ENCODE measurements at places on chromosomes 7 and 10.

DNA sequence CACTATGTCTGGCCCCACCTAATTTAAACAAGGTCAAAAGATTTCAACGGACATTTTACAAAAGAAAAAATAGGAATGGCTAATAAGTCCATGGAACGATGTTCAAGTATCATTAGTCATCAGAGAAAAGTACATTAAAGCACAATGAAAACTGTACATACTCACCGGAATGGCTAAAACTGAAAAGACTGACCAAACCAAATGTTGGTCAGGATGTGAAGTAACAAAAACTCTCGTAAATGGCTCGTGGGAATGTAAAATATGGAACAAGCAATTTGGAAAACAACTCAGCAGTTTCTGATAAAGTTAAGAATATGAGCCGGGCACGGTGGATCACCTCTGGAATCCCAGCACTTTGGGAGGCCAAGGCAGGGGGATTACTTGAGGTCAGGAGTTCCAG lies 65.7 kb upstream of the PARD3 start:
- DNase-seq: no peak

DNA sequence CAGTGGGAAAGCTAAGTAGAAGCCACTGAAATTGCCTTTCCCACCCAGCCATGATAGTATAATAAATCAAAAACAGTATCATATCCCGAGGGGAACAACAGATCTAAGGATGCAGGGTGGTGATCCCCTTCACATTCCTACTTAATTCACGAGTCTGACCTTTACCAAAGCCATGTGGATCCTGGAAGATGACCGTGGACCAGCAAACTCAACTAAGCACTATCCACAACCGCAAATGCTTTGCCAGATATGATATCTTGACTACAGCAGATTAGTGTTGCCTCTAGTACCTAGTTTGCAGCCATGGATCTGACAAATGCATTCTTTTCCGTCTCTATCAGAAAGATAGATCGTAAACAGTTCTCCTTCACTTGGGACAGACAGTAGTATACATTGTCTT lies 67.3 kb upstream of the IL6 start:
- no peak for DNase-seq

DNA sequence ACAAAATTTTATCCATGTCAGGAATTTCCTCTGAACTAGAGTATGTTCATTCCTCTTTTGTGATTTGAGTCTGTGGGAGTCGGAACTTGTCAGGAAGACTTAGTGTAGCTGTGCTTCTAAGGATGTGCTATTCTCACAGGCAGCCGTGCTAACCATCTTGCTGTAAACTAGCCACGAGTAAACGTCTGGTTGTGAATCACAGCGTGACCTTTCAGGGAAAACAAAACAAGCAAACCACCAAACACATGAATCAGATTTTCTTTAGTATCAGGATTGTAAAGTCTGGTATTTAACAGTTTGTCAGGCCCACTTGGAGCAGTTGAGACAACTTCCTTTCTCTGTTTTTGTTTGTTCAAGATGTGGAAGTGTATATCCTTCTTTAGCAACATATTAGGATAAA lies 32.0 kb downstream of the AUTS2 start:
- no peak for DNase-seq

GRCh38 chr7:122886357-122887081 lies at the start of gene CADPS2:
CADPS2 (minus strand) TSS chr7:122886460; CDS start chr7:122886337, 123 bp downstream.
- peak; percentile 94 for DNase-seq

DNA sequence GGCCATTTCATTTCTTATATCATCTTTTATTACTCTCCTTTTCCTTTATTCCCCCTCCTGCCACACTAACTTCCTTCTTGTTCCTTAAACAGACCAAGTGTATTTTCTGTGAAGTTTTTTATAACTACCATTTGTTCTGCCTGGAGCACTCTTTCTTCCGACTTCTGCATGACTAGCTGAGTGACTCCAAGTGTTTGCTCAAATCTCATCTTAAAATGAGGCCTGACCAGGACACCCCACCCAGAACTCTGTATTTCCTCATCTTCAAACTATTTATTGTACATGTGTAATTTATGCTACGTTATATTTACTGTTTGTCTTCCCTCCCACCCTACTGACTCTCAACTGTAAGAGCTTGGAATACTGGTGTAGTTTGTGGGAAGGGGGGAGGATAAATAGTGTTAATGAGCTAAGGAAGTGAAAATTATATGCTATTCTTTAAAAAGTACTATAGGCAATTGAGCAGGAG lies 3.2 kb downstream of the MINDY3 start:
- DNase-seq: no peak

DNA sequence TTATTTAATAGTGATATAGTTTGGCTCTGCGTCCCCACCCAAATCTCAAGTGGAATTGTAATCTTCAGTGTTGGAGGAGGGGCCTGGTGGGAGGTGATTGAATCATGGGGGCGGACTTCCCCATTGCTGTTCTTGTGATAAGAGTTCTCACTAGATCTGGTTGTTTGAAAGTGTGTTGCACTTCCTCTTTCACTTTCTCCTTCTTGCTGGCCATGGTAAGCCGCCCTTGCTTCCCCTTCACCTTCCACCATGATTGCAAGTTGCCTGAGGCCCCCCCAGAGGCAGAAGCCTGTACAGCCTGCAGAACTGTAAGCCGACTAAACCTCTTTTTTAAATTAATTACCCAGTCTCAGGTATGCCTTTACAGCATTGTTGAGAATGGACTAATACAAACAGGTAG lies 101.4 kb downstream of the MTPAP start:
- DNase-seq: no peak

GRCh38 chr10:6396226-6396625 lies 183.8 kb downstream of the PRKCQ start:
- no peak for DNase-seq

GRCh38 chr10:111130471-111130870 lies 53.6 kb downstream of the ADRA2A start:
- DNase-seq: no peak

- DNase-seq: no peak
These were observed 40.2 kb downstream of the COL26A1 start for GRCh38 chr7:101402835-101403234.

DNA sequence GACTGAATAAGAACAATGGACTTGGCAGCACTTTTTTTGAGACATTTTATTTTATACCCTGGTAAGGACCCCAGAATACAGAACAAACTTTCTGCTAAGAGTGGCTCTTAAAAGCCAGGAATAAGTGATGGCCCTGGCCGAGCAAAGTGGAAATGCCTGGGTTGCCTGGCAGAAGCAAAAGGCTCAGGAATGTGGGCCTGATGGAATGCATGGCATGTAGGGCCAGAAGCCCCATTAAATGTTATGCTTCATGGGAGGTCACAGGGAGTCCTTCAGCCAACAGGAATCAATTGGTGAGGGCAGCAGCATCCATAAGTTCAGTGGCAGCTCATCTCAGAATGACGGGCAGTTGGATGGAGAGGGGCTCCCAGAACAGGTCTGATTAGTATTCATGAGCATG lies 301.5 kb upstream of the CACNA2D1 start:
- no peak for DNase-seq

GRCh38 chr7:105639667-105640493 lies 58.6 kb upstream of the EFCAB10 start:
- no peak for DNase-seq

GRCh38 chr10:92492748-92493240 lies 81.1 kb downstream of the IDE start:
- no peak for DNase-seq

- DNase-seq: no peak
These were observed 172.2 kb upstream of the FERD3L start for GRCh38 chr7:19317461-19317860.

GRCh38 chr10:5481121-5481520 lies 18.2 kb downstream of the CALML5 start:
- DNase-seq: no peak

DNA sequence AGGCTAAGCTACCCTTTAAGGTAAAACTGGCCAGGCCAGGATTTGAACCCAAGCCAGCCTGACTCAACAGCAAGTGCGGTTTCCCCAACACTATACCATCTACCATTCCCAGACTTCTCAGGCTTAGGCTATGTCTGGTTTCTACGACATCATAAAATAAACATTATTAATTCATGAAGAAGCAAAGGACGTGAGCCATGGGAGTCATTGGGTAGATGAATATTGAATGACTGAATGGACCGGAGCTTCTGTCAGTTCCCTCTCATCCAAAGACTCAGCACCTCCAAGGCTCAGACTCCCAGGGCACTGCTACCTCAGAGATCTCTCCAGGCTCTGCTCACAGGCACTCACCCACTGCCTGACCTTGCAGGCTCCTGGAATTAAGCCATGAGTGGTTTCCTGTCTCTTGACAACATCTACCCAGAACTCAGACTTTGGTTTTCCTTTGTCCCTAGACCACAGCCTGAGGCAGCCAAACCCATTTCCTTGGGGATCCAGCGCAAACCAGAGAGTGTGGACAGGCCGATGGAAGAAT lies 64.6 kb upstream of the STEAP1B start:
- DNase-seq: peak; percentile 74

DNA sequence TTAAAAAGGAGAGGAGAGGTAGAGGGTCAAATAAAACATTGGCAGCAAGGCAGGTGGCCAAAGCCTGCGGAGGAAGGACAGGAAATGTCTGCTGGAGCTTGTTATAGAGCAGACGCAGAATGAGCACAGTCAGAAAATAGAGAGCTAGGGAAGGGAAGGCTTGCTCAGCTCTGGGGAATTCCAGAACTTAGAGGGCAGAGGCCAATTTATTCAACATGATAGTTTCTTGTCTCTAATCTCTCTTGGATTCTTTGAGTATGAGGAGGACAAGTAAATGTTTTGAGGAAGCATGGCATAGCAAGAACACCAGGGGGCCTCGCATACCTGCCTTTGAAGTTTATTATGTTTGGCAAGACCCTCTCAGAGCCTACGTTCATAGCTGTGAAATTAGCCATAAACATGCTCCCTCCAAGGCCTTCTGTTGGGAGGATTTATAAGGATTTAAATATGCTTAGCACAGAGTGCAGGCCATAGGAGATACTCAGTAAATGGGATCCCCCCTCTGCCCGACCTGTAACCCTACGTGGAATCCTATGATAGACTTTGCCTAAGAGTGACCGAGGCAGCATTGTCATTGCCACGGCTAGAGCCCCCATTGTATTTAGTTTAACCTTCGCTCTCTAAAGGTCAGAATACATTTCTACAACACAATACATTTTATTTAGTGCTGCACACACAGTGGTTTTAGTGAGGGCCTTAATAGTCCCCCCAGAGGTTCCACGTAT lies 293.9 kb downstream of the CCDC3 start:
- peak; percentile 59 for DNase-seq

DNA sequence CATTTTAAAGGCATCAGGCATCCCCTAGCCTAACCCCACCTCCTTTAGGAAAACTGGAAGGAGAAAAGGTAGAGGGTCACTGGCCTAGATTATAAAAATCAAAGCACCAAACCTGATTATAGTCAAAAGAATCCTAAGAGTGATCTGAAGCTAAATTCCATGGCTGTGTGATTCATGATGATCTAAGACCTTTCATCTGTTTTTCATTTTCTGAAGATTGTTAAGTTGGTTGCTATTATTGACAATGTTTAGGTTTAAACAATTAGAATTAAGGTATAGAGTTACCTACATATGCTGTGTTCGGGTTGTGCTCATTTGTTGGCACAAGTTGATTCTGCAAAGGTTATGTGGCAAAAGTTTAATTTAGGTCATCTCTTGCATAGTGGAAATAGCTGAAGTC lies 148.7 kb downstream of the BICC1 start:
- no peak for DNase-seq

DNA sequence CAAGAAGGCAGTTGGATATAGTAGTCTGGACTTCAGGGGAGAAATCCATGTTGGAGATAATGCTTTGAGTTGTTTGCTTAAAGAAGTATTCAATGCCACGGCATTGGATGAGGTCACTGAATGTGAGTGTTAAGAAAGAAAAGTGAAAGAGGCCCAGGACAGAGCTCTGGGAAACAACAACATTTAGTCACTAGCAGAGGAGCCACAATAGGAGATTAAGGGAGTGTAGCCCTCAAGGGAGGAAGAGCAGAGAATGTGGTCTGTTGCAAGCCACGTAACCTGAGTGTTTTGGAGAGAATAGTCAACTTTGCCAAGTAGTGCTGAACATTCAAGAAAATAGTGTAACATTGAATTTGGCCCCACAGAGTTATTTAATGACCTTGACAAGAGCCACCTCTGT lies 114.7 kb downstream of the MYO3A start:
- DNase-seq: no peak

- DNase-seq: no peak
These were observed 87.5 kb downstream of the VOPP1 start for GRCh38 chr7:55484834-55485233.

- no peak for DNase-seq
These were observed 137.2 kb upstream of the ADARB2 start for GRCh38 chr10:1874533-1874932.

DNA sequence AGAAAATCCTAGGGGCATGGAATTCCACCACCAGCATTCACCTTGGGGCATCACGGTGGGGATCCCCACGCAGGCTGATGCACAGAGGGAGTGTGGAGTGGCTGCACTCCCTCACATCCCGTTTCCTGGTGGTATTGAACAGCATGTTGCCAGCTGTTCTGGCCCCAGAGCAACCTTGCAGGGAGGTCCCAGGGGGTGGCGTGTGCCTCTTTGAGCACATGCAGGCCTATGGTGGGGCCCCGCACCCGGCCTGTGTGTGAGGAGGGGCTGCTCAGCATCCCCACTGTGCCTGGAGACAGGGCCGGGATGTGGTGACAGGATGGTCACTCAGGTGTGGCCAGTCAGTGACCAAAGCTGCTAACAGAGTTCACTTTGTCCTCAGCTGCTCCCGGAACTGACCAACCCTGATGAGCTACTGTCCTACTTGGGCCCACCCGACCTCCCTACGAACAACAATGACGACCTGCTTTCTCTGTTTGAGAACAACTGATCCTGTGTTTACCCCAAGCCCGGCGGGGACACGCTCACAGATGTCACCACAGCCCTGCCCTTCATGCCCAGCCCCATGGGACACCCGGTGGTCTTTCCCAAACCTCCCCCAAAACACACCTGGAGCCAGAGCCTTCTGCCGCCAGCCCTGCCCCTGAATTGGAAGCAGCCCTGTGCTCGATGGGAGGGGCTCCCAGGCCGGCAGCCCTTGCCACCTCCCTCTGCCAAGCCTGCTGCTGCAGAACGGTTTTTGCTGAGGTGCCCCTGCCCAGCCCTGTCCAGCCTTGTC lies 18.7 kb downstream of the ZMIZ2 start:
- no peak for DNase-seq

DNA sequence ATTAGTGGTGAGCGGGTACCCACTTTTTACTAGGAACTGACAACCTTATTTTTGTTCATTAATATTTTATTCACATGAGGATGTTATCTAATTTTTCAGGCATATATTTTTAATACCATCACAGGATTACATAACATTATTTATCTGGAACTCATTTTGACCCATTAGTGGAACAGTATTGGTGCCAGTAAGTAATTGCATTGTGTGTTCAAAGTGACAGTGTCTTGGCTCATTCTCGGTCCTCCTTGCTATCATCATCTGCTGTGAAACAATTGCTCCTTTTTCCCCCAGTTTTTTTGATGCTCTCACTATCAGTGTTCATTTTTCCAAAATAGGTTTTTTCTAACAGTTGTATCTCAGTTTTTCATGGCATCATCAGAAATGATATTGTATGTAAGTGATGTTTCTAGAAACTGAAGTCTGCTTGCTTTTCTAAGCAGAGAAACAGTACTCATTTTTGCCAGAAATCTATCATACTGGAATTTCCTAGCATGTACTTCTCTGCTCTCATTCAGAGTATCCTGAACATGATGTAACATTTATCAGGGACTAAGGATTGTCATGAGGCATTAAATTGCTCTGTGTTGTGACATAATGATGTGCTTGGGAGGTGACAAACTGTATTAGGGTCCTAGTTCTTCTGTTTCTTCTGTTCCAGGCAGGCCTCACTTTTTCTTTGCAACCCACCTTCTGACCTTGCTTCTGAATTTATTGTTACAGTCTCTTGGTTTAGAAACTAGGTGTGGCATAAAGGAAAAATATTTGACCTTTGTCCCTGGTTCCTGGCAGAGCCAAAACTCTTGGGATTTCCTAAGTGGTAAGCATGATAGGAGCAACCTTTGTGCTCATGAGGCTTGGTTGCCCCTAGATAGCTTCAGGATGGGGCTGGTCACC lies 4.2 kb downstream of the NUB1 start:
- no peak for DNase-seq

Measured in right cardiac atrium (tissue), 5 donors.